ENCODE measurements at places on chromosomes 1 and 21.

DNA sequence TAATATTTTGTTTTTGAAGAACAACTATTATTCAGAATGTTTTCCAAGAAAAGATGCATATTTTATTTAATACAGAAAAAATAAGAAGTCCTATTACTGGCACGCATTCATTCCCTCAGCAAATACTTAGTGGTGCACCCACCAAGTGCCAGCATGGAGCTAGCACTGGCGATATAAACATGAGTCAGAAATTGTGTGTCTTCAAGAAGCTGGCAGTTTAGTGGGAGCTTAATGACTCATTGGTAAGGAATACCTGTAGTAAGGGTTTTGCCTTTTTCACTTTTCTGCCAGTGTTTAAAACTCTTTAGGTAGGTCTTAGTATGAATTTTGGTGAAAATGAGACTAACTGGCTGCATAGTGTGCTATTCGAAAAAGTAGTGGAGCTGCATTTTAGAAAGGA is 6.3 kb downstream of the MAGI3 start:
- no peak for DNase-seq

- DNase-seq = no peak
These were observed 92.3 kb downstream of the SIM2 start for GRCh38 chr21:36791180-36791579.

GRCh38 chr1:216175714-216176113 is 247.5 kb downstream of the USH2A start:
- no peak for DNase-seq

- no peak for DNase-seq
These were observed 226.9 kb upstream of the TMPRSS15 start for GRCh38 chr21:18630446-18630845.

DNA sequence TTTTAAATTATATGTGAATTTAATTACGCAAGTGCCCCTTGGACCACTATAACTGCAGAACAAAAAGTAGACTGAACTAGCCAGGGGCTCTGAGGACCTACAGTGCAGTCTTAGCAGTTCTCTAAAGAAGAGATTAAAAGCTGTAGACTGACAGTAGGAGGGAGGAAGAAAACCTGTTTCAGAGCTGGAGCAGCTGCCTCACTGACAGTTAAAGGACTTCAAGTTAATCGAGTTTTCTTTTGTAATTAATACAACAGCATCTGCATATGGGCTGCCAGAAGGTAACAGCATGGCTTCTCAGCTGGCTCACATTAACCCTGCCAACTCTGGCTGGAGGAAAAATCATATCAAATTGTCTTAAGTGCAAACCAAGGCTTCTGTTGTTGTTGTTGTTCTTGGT is 19.9 kb downstream of the DSTYK start:
- DNase-seq = no peak

DNA sequence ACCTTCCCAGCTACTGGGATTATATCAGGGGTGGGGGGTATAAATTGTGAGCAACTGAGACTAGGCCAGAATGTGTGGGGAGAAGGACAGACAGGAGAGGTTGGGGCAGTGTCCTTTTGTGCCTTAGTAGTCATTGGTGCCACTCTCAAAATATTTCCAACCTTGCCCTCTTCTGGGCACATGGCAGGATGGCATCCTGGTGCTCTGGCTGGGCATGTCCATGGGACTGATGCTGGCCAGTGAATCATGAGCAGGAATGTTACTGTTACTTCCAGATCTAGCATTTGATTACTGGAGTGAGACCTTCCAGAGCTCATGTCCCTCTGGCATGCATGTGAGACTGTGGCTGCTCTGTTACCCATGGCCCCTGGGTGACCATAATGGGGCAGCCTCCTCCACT is 151.2 kb downstream of the MATN1 start:
- no peak for DNase-seq

- no peak for DNase-seq
These were observed 63.6 kb downstream of the NGF start for GRCh38 chr1:115274467-115274866.

DNA sequence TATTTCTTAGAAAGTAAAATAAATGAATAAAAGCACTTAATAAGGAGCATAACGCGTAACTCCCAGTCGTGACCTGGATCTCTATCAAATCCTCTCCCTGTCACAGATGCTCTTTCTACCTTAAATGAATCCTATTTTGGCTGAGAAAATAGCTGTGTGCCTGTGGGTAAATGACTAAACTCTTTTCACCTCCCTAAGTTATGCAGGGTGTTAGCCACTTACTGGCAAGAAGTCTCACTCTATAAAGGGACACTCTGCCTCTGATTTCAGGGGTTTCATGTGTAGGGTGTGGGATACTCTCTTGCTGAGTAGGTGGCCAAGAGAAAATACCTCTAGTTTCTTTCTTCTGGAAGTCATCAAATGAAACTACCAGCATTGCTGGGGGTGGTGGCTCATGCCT is 24.3 kb upstream of the PPP1R15B start:
- no peak for DNase-seq

DNA sequence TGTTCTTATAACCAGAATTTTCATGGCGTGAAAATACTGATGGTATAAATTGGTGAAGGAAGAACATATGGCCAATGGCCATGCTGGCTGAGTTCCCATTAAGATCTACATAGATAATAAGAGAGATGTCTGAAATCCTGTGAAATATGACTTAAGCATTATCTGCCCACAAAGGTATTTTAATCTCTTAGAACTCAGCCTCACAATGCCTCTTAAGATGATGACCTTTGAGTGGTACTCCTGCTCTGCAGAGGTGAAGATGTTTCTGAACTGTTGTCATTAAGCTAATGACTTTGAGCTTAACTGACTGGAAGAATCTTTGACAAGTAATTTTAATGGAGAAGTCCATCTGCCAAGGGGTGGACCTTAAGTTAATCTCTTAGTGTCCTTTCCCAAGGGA is 148.7 kb downstream of the ZNF326 start:
- DNase-seq = no peak

GRCh38 chr1:216929870-216930582 is 206.8 kb upstream of the ESRRG start:
- DNase-seq = no peak

- DNase-seq = no peak
These were observed 47.3 kb downstream of the EIF2B3 start for GRCh38 chr1:44939061-44939460.

DNA sequence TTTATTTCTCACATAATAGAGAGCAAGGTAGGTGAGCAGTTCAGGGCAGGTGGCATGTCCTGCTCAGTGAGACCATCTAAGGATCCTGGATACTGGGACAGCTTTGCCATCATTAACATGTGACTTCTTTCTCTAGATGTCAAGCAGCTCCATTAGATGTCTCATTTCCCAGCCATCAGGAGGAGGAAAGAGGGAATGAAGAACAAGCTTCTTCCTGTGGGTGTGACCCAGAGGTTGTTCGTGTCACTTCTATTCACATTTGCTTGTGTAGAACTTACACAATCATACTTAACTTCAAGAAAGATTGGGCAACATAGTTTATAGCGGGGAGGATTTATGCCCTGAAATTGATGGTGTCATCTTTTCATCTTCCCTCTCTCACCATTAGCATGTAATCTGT is 169.2 kb upstream of the B3GALT2 start:
- no peak for DNase-seq

GRCh38 chr1:6448749-6449631 is 17.0 kb downstream of the TNFRSF25 start:
- no peak for DNase-seq

GRCh38 chr21:25831300-25831960 is 96.7 kb downstream of the GABPA start:
- no peak for DNase-seq

DNA sequence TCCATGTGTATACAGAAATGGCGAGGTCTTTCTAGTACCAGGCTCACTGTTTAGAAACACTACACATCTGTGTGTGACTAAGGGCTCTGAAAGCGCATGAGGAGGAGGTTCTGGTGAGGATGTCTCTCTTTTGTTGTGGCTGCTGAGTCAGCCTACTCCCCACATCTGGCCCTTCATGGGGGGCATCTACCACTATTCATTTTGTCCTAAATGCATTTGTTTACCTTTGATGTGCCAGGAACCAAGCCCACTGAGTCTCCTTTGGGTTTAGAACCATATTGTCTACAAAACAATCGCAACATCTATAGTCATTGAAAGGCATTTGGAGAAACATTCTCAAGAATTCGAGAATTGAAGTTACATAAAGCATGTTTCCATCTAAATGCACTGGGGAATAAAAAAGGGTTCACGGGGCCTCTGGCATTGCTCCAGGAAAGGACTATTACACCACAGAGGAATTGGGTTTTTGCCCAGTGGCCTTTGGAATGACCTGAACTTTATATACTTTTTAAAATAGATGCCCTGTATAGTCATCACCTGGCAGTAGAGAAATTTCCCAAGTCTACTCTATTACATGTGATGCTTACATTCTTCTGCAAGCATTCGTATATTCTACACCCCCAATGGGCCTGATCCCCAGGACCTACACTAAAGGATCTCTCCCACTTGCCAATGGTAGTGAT is 35.1 kb upstream of the ADORA3 start:
- no peak for DNase-seq

GRCh38 chr1:186858923-186859322 is 30.2 kb downstream of the PLA2G4A start:
- DNase-seq = no peak

- no peak for DNase-seq
These were observed 116.7 kb upstream of the CHRM3 start for GRCh38 chr1:239269706-239270105.

DNA sequence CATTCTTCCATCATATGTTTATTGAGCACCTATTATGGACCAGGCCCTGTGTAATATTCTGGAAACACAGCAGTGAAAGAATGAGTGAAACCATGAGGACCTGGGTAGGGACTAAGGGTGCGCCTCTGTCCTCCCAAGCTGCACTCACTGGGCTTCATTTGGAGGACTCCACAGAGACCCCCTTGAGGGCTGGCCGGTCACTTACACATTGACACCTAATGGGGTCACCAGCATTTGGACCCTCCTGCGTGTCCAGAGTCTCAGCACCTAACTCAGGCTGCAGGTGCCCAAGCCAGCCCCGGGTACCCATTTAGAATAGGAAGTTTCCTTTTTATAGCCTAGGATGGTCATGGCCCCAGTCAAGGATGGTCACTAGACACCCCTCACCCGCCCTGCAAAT is 2.8 kb upstream of the FNDC5 start:
- DNase-seq = peak; percentile 39

DNA sequence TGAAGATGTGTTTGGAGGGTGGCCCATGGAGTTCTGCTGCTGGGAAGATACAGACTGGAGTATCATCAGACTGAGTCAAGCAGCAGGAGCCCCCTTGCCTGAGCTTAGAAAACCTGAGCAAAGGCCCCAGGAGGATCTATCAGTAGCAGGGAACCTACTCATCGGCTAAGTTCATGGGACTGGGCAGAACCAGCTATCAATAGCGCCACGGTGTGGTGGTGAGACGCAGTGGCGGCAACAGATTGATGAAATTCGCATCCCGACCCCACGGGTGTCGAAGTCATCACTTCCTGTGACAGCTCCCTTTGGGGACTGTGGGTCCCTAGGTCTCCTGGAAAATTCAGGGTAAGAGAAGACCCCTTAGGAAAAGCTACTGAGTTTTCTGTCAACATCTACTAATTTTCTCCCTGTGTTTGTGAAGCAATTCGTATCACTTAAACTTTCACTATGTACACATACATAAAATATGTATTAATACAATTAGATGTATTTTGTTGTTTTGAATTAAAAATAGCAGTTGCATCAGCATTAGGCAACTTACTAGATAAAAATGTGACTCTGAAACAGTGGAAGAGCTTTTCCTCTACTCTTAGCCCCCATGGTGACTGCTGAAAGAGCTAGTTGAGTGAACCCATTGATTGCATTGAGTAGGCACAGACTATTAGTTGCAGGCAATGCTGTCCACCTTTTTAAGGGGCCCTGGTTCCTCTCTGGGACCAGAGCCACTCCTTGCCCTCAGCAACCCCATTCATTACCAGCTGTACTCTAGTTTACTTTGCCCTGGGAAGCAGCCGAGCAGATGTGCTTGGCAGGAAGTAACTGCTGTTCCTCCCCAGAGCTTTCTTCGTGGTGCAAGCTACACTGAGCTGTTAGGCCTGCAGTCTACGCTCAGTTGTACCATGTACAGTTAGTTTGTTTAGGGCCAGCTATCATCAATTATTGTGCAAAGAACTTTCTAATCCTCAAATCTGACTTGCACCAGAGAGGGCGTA is 7.3 kb upstream of the CACNA1S start:
- no peak for DNase-seq

DNA sequence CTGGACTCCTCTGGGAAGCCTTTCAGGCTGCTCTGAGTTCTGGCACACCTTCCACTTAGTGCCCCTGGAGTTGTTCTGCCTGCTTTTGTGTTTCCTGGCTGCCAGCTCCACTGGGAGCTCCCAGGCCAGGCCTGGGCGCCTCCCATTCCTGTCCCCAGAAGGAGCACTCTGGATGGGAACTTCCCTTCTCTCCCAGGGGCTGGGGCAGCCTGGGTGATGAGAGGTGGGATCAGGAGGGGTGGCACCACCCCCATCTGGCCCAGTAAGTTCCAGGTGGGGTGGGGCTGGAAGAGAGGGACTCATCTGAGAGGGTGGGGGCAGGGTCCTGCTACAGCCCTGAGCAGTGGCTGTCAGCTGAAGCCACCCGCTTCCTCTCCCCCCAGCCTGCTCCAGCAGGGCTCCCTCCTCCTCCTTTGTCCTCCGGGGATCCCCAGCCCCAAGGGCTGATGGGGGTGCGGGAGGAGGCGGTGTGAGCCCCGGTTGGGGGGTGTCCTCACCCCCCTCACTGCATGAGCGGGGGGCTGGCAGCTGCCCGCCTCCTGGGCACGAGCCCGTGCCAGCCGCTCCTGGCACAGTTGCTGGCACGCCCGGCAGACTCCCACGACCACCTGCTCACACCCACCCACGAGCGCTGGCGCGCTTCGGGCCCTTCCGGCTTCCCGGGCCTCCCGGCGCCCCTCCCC is 4.7 kb downstream of the FOXO6 start:
- DNase-seq = no peak

DNA sequence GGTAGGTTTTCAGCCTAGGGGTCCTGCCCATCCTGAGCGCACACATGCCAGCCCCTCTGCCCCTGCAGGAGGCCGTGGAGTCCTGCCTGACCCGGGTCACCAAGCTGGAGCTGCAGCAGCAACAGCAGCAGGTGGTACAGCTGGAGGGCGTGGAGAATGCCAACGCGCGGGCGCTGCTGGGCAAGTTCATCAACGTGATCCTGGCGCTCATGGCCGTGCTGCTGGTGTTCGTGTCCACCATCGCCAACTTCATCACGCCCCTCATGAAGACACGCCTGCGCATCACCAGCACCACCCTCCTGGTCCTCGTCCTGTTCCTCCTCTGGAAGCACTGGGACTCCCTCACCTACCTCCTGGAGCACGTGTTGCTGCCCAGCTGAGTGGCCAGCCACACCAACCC is 44.0 kb downstream of the TMCC2 start:
- no peak for DNase-seq

DNA sequence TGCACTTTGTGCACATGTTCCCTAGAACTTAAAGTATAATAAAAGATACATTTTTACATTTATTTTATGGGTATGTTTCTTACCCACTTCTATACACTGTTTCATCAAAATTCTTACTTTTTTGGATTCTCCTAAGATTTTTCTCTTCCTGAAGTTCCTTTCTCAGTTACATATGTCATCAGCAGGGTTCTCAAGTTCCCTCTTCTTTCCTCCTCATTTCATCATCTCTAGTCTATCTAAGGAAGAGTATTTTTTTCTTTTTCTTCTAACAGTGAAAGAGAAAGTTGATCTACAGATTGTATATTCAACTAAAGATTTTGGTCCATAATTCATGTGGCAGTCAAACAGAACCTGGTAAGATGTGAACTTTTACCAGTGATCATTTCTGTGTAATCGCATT is 41.2 kb upstream of the CYYR1 start:
- DNase-seq = no peak
